ENCODE measurements at places on chromosomes 2 and 18. TPM values are rescaled to one million over a fixed set of nuclear protein-coding genes. Genes with fewer than 3 reads are reported as not detected.

Gene ZNG1B
- 38.1 TPM for total RNA-seq

- no peak for DNase-seq
These were observed 52.5 kb downstream of the AQP4 start for GRCh38 chr18:26813043-26813442.

DNA sequence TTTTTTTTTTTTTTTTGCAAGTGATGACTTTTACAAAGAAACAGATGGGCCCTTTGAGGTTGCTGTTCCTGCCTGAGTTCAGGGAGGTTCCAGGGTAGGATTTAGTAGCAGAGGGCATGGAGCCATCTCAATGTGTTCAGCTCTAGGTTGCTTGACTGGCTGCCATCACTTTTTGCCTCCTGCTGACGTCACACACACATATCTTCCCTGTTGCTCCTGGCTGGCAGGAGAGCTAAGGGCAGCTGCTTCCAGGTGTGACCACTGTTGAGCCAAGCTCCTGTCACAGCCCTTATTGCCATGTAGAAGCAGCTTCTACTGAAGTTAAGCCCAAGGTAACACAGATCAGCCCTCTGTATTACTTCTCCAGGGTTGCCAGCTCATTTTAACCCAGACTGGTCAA is 394.2 kb upstream of the SPRED2 start:
- no peak for DNase-seq

GRCh38 chr2:102074152-102074783 is 68.3 kb upstream of the IL1R1 start:
- no peak for DNase-seq

Gene CARF
- 7.8 TPM for total RNA-seq

DNA sequence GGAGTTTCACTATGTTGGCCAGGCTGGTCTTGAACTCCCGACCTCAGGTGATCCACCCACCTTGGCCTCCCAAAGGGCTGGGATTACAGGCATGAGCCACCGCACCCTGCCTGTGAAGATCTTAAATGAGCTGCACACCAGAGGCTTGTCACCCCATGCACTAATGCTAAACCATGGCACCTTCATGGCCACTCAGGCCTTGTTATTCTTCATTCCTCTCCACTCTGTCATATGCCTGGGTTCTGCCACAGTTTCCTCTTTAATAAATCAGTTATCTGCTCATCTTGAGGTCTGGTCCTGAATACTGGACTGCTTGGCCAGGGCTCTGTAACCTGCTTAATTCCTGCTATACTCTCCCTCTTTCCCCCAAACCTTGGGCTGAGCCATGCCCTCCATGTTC is 303.9 kb upstream of the FBXO11 start:
- no peak for DNase-seq

Gene WDR7
- 15.9 TPM for total RNA-seq

DNA sequence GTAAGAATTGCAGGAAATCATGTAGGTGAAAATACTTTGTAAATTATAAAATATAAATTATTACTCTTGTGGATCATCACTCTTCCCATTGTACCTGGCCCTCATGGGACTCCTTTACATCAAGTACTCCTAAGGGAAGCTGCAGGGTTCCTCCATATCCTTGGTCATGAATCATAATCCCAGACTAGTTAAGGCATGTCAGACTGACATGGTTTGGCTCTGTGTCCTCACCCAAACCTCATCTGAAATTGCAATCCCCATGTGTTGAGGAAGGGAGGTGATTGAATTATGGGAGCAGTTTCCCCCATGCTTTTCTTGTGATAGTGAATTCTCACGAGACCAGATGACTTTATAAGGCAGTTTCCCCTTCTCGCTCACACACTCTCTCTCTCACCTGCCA is 77.1 kb downstream of the CMPK2 start:
- DNase-seq = no peak

DNA sequence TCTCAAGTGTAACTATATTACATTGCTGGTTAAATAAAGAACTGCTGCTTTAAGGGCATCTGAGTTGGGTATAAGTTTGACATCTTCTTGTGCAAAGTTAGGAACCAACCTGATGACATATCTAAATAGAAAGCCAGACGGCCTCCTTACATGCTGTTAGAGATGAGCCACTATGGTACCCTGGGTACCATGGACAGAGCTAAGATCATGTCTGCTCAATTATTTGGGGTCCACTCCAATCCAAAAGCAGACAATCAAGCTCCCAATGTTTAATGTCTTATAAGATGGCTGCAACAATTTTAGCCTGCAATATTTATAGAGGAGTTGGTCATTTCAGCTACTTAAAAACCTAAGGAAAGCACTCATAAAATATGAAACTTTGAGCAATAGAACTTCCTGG is 86.2 kb downstream of the UPP2 start:
- DNase-seq = no peak

DNA sequence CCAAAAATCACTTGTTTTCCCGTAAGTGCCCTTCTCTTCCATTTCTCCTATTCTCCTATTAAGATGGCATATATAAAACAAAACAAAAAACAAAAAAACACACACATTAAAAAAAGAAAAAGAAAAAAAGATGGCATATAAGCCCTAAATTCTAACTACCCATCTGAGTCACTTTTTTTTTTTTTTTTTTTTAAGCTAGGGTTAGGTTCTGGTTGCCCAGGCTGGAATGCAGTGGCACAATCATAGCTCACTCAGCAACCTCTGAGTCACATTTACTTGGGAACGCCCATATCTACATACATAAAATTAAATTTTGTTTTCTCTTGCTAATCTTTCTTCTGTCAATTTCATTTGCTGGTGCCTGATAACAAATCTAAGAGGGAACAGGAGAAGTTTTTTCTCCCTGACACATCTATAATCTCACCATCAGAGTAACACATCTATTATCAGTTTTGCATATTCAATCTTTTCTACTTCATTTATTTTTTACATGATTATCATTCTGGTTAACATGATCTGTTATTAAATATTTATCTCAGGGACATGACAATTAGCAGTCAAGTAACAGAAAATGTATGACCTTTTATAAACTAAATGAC is 52.1 kb downstream of the EEF1B2 start:
- no peak for DNase-seq

Gene ADGRF3
- 0.77 TPM for total RNA-seq

DNA sequence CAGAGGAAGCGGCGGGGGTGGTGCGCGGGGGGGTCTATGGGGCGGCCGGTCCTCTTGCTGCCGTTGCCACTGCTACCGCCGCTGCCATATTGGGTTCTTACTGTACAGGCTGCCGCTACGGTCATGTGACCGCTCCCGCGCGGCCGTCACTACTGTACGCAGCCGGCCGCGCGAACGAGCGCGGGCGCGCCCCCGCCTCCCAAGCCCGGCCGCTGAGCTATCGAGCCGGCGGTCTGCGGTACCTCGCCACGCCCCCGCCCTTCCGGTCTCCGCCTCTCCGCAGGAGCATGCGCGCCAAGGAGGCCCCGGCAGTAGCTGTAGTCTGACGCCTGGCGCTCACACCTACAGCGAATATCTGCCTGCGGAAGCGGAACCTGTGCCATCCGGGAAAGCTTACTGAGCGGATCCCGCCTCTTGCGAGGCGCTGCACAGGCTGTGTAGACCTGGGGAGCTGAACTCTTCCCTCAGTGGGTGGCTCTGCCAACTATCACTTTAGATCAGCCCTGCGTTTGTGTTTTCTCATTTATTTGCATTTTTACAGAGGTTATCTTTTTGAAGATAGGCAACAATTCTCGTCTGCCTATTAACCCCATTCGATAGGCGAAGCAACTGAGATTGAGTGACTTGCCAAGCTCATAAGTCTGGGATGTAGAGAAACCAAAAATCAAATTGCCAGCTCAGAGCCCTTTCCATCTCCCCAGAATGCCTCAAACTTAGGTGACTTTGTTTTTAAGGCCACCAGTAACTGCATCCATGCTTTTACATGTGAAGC is at the start of gene ASXL2:
Gene ASXL2, minus strand, starts transcription at position 127 of the 772 bp plus-strand sequence. CDS start 265 bp downstream, outside the sequence.
- DNase-seq = peak; percentile 85

DNA sequence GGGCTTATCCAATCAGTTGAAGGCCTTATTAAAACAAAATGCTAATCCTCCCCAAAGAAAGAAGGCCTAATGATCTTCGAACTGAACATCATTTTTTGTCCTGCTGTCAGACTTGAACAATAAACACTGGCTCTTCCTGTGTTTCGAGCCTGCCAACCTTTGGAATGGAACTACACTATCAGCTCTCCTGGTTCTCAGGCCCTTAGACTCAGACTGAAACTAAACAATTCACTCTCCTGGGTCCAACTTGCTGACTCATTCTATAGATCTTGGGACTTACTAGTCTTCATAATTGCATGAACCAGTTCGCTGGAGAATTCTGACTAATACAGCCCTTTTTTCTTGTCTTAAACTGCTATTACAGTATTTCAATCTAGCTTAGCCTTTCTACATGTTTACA is 235.2 kb downstream of the LNPK start:
- no peak for DNase-seq

- no peak for DNase-seq
These were observed 111.6 kb downstream of the CLIP4 start for GRCh38 chr2:29226808-29227207.

DNA sequence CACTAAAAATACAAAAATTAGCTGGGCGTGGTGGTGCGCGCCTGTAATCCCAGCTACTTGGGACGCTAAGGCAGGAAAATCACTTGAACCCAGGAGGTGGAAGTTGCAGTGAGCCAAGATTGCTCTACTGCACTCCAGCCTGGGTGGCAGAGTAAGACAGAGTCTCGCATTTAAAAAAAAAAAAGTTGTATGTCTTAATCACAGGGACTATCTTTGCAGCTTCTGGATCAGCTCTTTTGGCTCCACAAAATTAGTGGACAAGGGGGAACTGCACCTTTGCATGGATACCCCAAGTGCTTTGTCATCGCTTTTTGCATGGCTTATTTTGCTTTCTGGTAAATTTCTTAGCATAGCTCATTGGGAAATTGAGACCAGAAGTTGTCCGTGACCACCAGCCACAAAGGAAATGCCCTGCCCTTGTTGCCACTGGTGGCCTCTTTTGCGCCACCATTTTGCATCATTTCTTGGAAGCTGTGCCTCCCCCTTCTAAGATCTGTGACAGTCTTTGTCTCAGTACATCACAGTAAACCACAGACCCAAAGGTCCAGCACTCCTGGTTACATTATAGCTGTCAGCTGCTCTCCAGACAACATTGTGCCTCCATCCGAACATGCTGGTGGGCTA is 43.9 kb upstream of the PCBP1 start:
- DNase-seq = no peak

GRCh38 chr2:107932488-107932887 is 53.8 kb upstream of the SLC5A7 start:
- no peak for DNase-seq

DNA sequence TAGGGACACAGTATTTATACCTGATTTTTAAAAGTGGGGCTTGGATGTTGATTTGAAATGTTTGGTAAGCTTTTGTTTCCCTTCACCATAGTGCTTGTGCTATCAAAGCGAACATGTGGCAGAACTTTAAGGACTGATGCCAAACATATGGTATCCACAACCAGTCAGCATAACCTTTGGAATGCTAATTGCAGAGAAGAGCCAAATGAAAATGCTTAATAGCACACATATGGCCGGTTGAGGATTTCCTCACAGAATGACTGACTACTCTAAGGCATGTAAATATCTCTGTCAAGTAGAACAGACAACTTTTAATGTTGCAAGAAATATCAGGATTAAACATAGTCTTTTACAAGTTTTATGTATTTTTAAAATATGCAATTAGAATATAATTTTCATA is 120.9 kb upstream of the COL3A1 start:
- DNase-seq = no peak

Gene CD207
- total RNA-seq = not detected

Gene HRH4
- not detected for total RNA-seq

DNA sequence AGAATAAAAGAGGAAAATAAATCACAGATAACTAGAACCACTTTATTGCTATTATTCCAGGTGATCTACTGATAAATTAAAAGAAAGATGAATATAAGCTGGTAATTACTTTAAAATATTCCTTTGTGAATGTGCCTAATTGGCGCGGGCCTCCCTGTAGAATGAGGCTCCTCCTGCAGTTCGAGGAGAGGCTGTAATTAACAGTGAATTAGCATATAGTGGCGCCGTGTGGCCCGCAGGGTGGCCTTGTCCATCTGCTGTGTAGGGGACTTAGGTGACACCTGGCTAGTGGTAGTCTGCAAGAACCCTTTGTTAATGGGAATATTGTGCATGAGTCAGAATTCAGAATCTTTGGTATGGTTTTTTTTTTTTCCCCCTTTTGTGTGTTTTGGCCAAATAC is 119.8 kb downstream of the AGAP1 start:
- no peak for DNase-seq

DNA sequence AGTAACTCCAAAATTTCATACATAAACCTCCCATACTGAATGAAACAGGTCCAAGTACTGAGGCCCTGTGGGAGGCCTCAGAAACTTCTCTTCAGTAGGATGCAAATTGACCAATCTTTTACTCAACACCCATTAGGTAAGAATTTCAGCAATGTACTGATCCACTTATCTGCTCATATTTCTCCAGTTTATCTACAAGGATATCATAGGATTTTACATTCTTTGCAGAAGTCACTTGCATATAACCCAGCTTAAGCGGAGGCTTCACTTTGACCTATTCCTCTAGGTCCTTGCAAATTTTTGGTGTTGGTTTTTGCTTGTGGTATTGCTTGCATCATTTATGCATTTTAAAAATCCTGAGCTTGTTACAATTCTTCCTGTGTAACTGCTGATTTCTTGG is 28.8 kb upstream of the SLC3A1 start:
- no peak for DNase-seq

DNA sequence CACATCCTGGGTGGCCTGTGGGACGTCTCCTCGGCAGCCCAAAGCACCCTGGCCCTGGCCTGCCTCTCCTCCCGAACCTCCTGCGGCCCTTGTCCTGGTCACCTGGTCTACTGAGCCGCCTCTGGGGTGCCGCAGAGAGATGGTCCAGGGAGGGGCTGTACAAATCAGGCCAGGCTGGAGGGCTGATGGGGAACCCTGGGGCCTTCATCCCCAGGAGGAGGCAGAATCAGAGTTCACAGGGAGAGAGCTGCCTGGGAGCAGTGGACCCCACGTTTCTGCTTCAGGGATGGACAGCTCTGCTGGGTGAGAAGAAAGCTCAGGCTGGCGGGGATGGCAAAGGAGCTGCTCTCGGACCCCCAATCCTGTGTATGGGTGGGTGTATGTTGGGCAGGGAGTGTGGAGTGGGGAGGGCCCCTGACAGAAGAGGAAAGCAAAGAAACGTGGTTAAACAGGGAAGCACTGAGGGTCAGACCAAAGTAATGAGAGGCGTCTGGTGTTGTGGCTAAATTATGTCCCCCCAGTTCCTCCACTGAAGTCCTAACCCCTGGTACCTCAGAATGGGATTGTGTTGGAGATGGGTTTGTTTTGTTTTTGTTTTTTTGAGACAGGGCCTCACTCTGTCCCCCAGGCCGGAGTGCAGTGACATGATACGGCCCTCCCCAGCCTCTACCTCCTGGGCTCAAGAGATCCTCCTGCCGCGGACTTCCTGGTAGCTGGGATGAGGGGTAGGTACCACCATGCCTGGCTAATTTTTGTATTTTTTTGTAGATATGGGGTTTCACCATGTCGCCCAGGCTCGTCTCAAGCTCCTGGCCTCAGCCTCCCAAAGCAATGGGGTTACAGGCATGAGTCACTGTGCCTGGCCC is 73.4 kb upstream of the SMAD7 start:
- DNase-seq = no peak
